Activated T-helper 1 cell treated with anti-CD3 and anti-CD28 coated beads, Interleukin-12 subunit alpha, Interleukin-12 subunit beta, Interleukin-2, Interleukin-4 antibody, amounts not matched to agents 30 ng/mL and 10 ng/mL and 1 ng/mL, durations not matched to agents 14 hours and 24 hours and 36 hours (primary cell): ENCODE measurements at places on chromosomes 1 and 21.

DNA sequence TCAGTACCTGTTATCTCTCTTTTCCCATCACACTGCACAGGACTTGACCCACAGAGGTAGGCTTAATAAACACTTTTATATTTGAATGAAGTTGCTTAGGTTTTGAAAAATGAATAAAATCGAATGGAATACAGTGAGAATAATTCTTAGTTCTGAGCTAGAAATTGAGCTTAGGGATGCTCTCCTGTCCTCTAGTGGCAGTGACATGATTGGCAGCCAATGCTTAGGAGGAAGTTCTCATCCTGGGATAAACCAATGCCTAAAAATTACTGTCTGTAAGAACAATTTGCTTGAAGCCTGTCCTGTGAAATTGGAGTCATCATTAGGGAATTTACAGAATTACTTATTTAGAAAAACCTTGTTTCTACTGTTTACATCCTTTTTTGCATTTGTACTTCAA, 21.3 kb upstream of the CYP4X1 start:
- H3K27me3 ChIP-seq = peaks cover 11% of the 10 kb centered on the region
- DNase-seq = no peak
- H3K4me3 ChIP-seq = no peak overlapping the region
- H3K27ac ChIP-seq = no peak overlapping the region

- DNase-seq = no peak
- H3K4me3 ChIP-seq = peak within 1 kb of the TSS; percentile 67
- peaks cover 75% of the 10 kb centered on the region for H3K27me3 ChIP-seq
- H3K4me1 ChIP-seq = peaks cover 12% of the 10 kb centered on the region
- no peak within 1 kb of the TSS for H3K27ac ChIP-seq
Observed at GRCh38 chr21:33069994-33070743, at the start of gene OLIG1. TSS of gene OLIG1 (plus strand) at chr21:33070141. CDS start at chr21:33070247, 106 bp downstream.

DNA sequence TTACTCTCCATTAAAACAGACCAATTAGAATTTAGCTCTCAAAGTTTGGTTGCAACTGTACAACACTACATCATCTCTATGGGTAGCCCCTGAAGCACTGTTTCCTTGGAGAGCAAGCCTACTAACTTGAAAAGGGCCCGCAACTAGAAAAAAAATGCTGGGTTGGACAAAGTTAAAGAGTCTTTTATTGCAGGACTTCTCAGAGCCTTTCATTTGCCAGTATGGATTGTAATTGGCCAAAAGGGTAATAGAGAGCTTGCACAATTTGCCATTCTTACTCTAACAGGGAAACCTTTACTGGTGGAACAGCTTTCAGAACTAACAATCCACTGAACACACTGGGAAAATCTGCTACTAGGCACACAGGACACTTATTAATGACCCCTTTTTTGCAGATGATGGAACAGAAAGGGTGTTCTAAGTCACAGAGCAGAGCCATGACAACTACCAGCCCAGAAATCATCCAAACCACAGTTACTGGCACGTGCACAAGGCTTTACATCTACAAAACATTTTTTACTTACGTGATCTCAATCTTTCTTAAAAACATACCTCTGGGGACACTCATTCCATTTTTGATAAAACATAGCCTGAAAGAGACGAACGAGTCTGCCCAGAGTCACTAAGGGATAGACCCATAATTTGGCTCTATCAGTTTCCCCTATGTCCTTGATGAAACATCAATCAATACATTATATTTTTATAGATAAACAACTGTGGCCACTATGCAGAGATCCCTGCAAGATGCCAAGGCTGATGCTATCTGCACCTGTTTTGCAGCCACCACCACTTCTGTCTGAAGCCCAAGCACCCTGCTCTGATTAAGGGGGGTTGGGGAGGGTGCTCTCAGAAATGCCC, 176.3 kb upstream of the EDN2 start:
- peak overlapping the region; percentile 93 for H3K27ac ChIP-seq
- peaks cover 83% of the 10 kb centered on the region for H3K4me1 ChIP-seq
- H3K4me3 ChIP-seq = peak overlapping the region; percentile 83
- no peaks in the 10 kb centered on the region for H3K27me3 ChIP-seq
- H3K36me3 ChIP-seq = peaks cover 48% of the 10 kb centered on the region
- DNase-seq = no peak

DNA sequence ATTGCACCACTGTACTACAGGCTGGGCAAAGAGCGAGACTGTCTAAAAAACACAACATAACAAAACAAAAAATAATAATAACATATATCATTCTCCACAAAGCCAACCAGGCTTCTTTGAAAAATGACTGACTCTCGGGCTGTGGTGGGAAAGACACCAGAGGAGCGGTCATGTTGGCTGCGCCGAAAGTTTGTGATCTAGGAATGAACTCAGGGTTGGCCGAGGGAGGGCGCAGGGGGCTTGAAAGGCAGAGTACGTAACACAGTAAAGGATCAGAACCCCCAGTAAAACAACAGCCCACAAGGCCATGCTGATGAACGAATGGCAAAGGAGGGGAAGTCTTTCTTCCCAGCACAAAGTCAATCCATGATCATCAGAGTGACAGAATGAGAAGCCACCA, 4.7 kb downstream of the SLC35E2B start:
- no peaks in the 10 kb centered on the region for H3K4me1 ChIP-seq
- no peak overlapping the region for H3K4me3 ChIP-seq
- DNase-seq = no peak
- no peak overlapping the region for H3K27ac ChIP-seq
- H3K27me3 ChIP-seq = no peaks in the 10 kb centered on the region
- peaks cover 4% of the 10 kb centered on the region for H3K36me3 ChIP-seq

- no peak overlapping the region for H3K27ac ChIP-seq
- DNase-seq = no peak
- H3K27me3 ChIP-seq = peaks cover 5% of the 10 kb centered on the region
- no peak overlapping the region for H3K4me3 ChIP-seq
Observed at GRCh38 chr1:22376976-22377375, 74.7 kb upstream of the ZBTB40 start.

DNA sequence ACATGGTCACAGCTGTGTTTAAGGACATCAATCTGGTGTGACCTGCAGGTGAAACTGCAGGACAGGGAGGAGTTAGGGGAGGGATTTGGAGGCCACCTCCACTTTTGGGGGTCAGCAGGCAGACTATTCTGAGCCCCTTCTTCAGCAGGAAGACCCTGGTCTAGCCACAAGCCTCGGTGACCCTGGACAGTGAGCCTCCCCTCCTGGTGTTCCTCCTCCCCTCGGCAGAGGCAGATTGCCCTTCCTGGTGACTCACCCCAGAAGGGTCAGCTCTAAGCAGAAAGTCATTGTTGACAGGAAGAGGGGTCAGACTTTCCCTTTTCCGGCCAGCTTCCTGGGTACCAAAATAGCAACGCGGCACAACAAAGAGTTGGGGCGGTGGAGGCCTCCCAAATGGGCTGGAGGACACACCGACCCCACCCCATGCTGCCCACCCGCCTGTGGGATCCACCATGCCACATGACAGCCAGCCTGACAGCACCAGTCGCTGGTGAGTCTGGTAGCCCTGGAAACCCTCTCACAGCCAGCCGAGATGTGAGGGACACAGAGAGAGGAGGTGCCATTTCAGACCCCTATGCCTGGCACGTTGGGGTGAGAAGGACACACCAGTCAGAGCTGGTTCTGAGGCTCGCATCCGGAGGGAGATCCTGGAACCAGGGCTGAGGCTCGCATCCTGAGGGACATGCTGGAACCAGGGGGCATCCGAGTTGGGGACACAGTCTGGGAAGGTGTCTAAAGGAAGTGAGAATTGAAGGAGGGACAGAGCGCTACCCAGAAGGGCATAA, 14.7 kb upstream of the CSF1 start:
- no peaks in the 10 kb centered on the region for H3K36me3 ChIP-seq
- H3K27ac ChIP-seq = no peak overlapping the region
- H3K27me3 ChIP-seq = no peaks in the 10 kb centered on the region
- DNase-seq = peak; percentile 30
- H3K4me1 ChIP-seq = peaks cover 5% of the 10 kb centered on the region

DNA sequence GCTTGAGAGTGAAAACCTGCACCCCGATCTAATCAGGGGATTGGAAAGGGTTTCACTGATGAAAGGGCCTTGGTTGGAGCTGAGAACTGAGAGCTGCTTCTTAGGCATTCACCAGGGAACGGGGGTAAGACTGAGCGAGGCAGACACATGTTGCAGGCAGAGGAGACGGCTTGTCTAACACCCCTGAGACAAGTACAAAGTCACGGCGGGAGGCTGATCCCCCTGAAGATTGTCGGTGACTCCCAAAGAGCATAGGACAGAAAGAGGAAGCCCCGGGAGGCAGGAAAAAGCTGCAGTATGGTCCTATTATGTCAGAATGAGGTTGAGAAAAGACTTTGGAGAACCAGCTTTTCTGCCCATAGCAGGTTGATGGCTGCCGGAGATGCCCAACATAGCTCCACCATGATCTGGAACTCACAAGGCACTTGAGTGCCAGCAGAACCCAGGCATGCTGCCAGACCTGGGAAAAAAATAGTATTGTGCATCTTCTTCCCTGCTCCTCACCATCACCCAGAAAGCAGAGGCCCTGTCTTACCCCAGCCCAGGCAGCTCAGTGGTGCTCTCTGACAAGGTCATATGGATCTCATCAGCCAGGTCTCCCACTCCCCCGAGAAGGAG, 463.9 kb upstream of the PROX1 start:
- H3K4me1 ChIP-seq = no peaks in the 10 kb centered on the region
- H3K36me3 ChIP-seq = no peaks in the 10 kb centered on the region
- H3K4me3 ChIP-seq = no peak overlapping the region
- no peak overlapping the region for H3K27ac ChIP-seq
- DNase-seq = no peak

DNA sequence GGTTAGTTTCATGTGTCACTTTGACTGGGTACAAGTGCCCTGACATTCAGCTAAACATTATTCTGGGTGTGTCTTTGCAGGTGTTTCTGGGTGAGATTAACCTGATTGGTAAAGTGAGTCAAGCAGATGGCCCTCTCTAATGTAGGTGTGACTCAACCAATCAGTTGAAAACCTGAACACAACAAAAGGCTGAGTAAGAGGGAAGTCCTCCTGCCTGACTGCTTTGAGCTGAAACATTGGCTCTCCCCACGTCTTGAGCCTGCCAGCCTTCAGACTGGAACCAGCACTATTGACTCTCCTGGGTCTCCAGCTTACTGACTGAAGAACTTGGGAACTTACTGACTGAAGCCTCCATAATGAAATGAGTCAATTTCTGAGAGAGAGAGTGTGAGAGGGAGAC, 70.0 kb upstream of the C21orf91 start:
- no peaks in the 10 kb centered on the region for H3K36me3 ChIP-seq
- peaks cover 6% of the 10 kb centered on the region for H3K27me3 ChIP-seq
- H3K4me3 ChIP-seq = no peak overlapping the region
- DNase-seq = no peak
- no peaks in the 10 kb centered on the region for H3K4me1 ChIP-seq

- H3K27me3 ChIP-seq = peaks cover 7% of the 10 kb centered on the region
- no peak overlapping the region for H3K4me3 ChIP-seq
- no peak overlapping the region for H3K27ac ChIP-seq
- no peaks in the 10 kb centered on the region for H3K4me1 ChIP-seq
- DNase-seq = no peak
Observed at GRCh38 chr1:27951396-27951795, 8.4 kb upstream of the XKR8 start.

GRCh38 chr21:25911730-25912401, 177.1 kb downstream of the GABPA start:
- H3K4me1 ChIP-seq = no peaks in the 10 kb centered on the region
- H3K27ac ChIP-seq = no peak overlapping the region
- no peaks in the 10 kb centered on the region for H3K36me3 ChIP-seq
- no peak overlapping the region for H3K4me3 ChIP-seq
- H3K27me3 ChIP-seq = peaks cover 2% of the 10 kb centered on the region

DNA sequence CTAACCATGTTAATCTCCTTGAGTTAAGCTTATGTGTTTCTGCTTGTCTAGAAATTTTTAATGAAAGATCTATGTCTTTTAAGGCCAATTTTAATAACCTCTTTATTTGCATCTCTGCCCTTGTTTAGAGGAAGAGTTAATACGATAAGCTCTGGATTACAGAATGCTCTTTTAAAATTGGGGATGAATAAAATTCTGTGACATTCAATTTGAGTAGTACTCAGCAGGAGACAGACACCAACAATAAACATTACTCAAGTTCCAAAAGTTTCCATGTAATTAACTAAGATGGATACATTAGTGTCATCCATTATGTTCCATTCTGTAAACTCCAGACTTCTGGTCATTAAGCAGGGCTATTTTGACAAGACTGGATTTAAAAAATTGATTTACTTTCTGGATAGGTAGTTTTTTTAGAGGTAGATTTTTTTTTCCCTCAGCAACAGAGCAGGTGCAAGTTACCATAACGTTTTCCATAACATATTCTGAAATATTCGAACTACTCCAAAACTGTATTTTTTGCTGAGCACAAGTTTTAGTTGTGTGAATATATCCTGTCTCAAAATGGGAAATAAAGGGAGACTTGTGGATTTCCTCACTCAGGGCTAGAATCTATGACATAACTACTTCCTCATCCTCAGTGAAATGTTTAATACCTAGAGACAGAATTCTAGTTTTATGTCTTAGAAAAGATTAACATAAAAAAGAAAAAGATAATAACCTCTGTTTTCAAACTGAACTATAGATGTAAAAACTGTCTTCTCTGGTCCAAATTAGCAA, 221.7 kb downstream of the NEGR1 start:
- no peak overlapping the region for H3K27ac ChIP-seq
- DNase-seq = no peak
- no peaks in the 10 kb centered on the region for H3K27me3 ChIP-seq
- H3K36me3 ChIP-seq = no peaks in the 10 kb centered on the region
- H3K4me1 ChIP-seq = no peaks in the 10 kb centered on the region

GRCh38 chr1:4848431-4848830, 194.0 kb downstream of the AJAP1 start:
- DNase-seq = no peak
- no peaks in the 10 kb centered on the region for H3K4me1 ChIP-seq
- no peaks in the 10 kb centered on the region for H3K27me3 ChIP-seq
- no peak overlapping the region for H3K4me3 ChIP-seq
- H3K36me3 ChIP-seq = no peaks in the 10 kb centered on the region
- H3K27ac ChIP-seq = no peak overlapping the region

DNA sequence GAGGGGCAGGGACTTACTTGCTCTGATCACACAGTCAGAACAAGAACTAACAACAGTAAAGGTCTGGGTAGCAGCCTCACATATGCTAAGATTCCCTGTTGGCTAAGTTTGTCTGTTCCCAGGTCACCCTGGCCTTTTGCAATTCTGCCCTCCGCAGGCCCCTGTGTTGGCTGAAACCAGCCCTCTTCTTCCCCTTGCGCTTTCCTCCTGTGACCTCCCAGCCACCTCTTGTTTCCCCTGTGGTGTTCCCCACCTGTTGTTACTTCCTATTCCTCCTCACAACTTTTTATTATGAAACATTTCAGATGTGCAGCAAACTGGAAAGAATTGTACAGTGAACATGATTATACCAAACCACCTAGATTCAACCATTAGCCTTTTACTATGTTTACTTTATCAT, 23.4 kb downstream of the MAPKAPK2 start:
- H3K4me3 ChIP-seq = peak overlapping the region; percentile 40
- H3K27ac ChIP-seq = peak overlapping the region; percentile 70
- peaks cover 87% of the 10 kb centered on the region for H3K4me1 ChIP-seq

DNA sequence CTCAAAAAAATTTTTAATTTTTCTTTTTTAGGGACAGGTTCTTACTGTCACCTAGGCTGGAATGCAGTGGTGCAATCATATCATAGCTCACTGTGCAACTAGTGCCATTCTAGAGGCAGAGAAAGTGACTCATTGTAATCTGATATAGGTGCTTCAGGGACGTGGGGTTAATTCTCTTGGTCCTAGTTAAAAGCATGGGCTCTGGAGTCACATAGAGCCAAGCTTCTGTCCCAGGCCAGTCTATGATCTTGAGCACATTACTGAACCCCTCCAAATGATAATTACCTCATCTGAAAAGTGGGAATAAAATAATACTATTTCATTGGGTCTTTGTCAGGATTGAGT, 1.1 kb upstream of the ADIPOR1 start:
- peaks cover 16% of the 10 kb centered on the region for H3K36me3 ChIP-seq
- peak overlapping the region; percentile 89 for H3K4me3 ChIP-seq
- no peak overlapping the region for H3K27ac ChIP-seq
- peaks cover 35% of the 10 kb centered on the region for H3K4me1 ChIP-seq
- no peak for DNase-seq
